ENCODE measurements at places on chromosomes 5 and 9. TPM values are rescaled to one million over a fixed set of nuclear protein-coding genes. Genes with fewer than 3 reads are reported as not detected.

Gene MAMDC2
- polyA plus RNA-seq = not detected

- H3K4me3 ChIP-seq = no peak overlapping the region
- no peak for DNase-seq
- H3K27me3 ChIP-seq = no peaks in the 10 kb centered on the region
- H3K4me1 ChIP-seq = no peaks in the 10 kb centered on the region
- no peak overlapping the region for H3K27ac ChIP-seq
These were observed 7.2 kb upstream of the ARRDC3 start for GRCh38 chr5:91390268-91390667.

GRCh38 chr9:114837923-114838322 lies 32.1 kb upstream of the TNFSF15 start:
- H3K4me3 ChIP-seq = no peak overlapping the region
- H3K36me3 ChIP-seq = no peaks in the 10 kb centered on the region
- no peak overlapping the region for H3K27ac ChIP-seq
- H3K27me3 ChIP-seq = peaks cover 17% of the 10 kb centered on the region
- H3K4me1 ChIP-seq = peaks cover 6% of the 10 kb centered on the region

- peak; percentile 60 for DNase-seq
- no peak overlapping the region for H3K4me3 ChIP-seq
- no peak overlapping the region for H3K27ac ChIP-seq
- H3K36me3 ChIP-seq = no peaks in the 10 kb centered on the region
These were observed 76.9 kb upstream of the HTR4 start for GRCh38 chr5:148730942-148731898.

Gene STING1
- polyA plus RNA-seq = 0.32 TPM

Gene BTNL9
- 0.08 TPM for polyA plus RNA-seq

Gene SLC6A19
- not detected for polyA plus RNA-seq

DNA sequence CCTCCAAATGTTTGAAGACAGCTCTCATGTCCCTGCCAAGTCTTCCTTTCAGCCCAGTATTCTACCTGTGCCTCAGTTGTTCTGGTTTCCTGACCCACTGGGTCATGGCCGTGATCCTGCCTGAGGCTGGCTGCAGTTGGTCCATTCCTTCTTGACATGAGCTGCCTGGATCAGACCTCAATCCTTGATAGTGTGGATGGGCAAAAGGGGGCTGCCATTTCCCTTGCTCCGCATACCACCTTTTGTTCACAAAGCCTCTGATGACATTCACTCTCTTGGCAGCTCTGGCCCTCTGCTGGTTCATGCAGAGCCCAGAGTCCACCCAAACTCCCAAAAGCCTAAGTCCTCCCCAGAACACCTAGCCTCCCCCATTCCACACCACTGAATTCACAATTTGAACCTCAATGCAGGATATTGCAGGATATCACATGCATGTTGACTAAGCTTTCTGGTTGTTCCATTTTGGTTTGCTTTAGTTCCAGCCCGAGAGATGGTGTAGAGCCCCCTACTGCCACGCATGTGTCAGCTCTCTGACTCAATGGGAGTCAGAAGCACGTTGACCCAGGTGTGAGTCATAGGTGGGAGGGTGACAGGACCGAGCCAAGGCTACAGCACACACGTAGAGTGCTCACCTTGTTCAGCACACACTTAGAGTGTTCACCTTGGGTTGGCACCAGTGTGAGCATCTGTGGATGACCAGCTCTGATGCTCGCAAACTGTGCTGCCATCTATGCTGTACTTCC lies 137.2 kb downstream of the MTX3 start:
- H3K4me1 ChIP-seq = no peaks in the 10 kb centered on the region
- no peaks in the 10 kb centered on the region for H3K27me3 ChIP-seq
- no peaks in the 10 kb centered on the region for H3K36me3 ChIP-seq
- H3K27ac ChIP-seq = peak overlapping the region; percentile 79

- peaks cover 26% of the 10 kb centered on the region for H3K4me1 ChIP-seq
- H3K27me3 ChIP-seq = peaks cover 24% of the 10 kb centered on the region
- no peak overlapping the region for H3K27ac ChIP-seq
- no peaks in the 10 kb centered on the region for H3K36me3 ChIP-seq
- no peak for DNase-seq
These were observed 605 bp upstream of the DBN1 start for GRCh38 chr5:177474002-177474476.

DNA sequence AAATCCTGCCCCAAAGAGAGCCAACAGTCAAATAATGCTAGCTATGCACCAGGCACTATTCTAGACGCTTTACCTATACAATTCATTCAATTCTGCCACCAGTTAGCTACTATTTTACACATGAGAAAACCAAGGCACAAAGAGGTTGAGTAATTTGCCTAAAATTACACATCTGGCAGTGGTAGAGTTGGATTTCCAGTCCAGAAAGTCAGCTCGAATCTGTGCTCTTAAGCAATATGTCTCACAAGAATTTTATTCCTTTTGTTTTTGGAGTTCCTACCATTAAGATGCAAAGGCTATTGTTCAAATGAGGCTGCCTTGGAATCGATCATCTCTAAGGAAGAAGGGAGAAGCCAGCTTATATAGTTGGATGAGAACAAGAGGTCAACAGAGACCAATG lies 256.9 kb upstream of the RASA1 start:
- no peak for DNase-seq
- no peaks in the 10 kb centered on the region for H3K36me3 ChIP-seq
- no peaks in the 10 kb centered on the region for H3K27me3 ChIP-seq
- peak overlapping the region; percentile 34 for H3K27ac ChIP-seq
- H3K4me3 ChIP-seq = no peak overlapping the region
